ENCODE measurements at places on chromosomes 2 and 18. TPM values are rescaled to one million over a fixed set of nuclear protein-coding genes. Genes with fewer than 3 reads are reported as not detected.

DNA sequence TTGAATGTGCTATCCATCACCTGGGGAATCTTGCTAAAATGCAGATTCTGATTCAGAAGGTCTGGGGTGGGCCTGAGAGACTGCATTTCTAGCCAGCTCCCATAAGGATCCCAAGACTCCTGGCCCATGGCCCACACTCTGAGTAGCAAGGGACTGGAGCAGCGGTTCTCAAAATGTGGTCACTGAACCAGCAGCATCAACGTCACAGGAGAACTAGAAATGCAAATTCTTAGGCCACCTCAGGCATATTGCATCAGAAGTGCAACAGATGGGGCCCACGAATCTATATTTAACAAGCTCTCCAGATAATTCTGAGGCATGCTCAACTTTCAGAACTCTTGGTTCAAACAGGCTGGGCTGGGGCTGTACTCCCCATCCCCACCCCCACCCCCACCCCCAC, 74.6 kb downstream of the DHRS9 start:
- no peak overlapping the region for H3K4me3 ChIP-seq
- no peaks in the 10 kb centered on the region for H3K27me3 ChIP-seq
- no peaks in the 10 kb centered on the region for H3K36me3 ChIP-seq
- H3K27ac ChIP-seq: no peak overlapping the region
- DNase-seq: no peak
- H3K4me1 ChIP-seq: peaks cover 3% of the 10 kb centered on the region

DNA sequence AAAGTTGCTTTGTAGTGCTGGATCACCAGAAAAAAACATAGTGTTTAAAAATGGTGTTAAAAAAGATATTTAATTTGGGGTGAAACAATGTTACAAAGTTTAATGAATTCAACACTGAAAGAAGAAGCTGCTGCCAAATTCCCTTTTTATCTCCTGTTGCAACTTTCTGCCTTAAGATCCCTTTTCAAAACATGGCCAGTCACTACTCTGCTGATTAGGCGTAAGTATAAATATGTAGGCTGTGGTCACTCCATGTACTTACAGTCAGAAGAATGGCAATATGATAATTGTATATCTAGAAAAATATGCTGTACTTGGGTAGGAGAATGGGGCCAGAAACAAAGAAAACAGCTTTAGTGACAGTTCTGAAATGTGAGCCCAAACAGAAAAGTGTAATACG, 123.5 kb upstream of the ZBTB14 start:
- H3K27ac ChIP-seq: no peak overlapping the region
- DNase-seq: no peak
- no peaks in the 10 kb centered on the region for H3K4me1 ChIP-seq
- H3K36me3 ChIP-seq: no peaks in the 10 kb centered on the region

DNA sequence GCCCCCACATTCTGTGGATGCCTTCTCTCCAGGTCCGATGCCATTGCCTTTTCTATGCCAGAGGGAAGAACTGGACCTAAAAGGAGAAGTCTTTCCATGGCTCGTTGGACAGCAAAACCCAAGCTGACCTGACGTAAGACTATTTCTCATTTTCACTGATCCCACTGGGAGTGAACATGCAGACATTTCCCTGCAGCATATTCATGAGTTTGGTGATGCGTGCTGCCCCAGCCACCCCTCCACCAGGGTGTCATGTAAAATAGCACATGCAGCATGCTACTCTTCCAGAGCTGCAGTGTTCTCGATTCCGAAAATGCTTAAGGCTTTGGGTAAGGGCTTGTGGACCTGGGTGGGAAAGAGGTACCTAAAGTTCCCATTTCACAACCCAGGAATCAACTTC, 221.2 kb downstream of the UXS1 start:
- no peak overlapping the region for H3K27ac ChIP-seq
- H3K4me3 ChIP-seq: no peak overlapping the region
- peaks cover 10% of the 10 kb centered on the region for H3K4me1 ChIP-seq

DNA sequence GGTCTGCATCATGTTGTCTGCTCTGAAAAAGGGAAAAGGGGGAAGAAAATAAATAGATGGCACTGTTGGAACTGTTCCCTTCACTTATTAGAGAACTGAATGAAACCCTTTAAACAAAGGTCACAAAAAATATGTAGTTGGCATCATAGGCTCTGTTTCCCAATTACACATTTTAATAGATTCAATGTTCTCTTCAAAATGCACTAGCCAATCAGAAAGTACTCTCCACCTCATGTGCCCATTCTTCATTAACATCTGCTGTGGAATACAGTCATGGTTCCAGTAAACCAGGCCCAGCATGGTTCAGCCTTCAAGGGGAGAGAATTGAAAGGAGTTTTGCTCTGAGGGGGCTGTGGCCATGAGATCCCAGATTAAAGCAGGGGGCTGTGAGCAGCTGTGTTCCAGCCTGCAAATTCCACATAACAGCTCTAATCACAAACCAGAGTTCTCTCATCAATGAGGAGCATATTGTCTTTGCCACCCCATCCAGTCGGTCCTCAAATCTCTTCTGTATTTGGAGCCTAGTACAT, 165.9 kb upstream of the CREB1 start:
- no peaks in the 10 kb centered on the region for H3K36me3 ChIP-seq
- peaks cover 3% of the 10 kb centered on the region for H3K27me3 ChIP-seq
- no peak overlapping the region for H3K27ac ChIP-seq
- no peak for DNase-seq

DNA sequence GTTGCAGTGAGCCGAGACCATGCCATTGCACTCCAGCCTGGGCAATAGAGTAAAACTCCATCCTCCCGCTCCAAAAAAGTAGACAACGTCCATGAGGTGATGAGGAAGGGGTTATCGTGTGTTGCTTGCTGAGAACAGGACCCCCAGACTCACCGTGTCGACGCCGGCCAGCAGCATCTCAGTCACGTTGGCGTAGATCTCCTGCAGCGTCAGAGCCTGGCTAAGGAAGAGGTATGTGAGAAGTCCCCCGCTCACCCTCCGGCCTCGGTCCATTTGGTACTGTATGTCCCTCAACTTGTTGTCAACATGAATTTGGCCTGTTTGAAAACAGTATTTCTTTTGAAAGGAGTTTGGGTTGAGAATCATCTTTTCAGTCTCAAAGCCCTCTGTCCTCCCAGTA, 20.9 kb downstream of the CYP27C1 start:
- H3K4me1 ChIP-seq: peaks cover 5% of the 10 kb centered on the region
- H3K27ac ChIP-seq: no peak overlapping the region
- DNase-seq: no peak
- H3K36me3 ChIP-seq: no peaks in the 10 kb centered on the region
- H3K4me3 ChIP-seq: no peak overlapping the region

- peaks cover 56% of the 10 kb centered on the region for H3K27me3 ChIP-seq
- H3K36me3 ChIP-seq: no peaks in the 10 kb centered on the region
- H3K4me1 ChIP-seq: peaks cover 12% of the 10 kb centered on the region
- no peak overlapping the region for H3K27ac ChIP-seq
- peak overlapping the region; percentile 66 for H3K4me3 ChIP-seq
Measured at GRCh38 chr2:45168711-45169338, 159.6 kb upstream of the SIX2 start.

- no peaks in the 10 kb centered on the region for H3K27me3 ChIP-seq
- H3K4me3 ChIP-seq: peak overlapping the region; percentile 64
- H3K4me1 ChIP-seq: peaks cover 82% of the 10 kb centered on the region
Measured at GRCh38 chr2:174607989-174608865, 10.6 kb upstream of the WIPF1 start.

DNA sequence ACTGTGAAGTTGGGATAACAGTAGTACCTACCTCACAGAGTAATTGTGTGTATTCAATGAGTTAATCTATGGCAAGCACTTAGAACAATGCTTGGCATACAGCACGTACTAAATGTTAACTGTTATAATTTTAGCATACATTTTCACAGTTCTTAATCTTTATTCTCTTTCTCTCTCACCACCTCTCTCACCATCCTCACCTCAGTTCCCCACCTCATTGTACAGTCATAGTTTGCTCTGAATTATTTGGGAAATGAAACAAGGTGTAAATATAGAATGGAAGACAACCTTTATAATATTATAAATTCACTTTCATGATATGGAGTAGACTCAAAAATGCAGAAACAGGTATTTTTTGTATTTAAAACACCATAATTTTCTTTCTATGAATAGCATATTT, 40.0 kb upstream of the DNAH7 start:
- H3K27ac ChIP-seq: peak overlapping the region; percentile 6
- no peak overlapping the region for H3K4me3 ChIP-seq
- H3K4me1 ChIP-seq: peaks cover 55% of the 10 kb centered on the region
- no peaks in the 10 kb centered on the region for H3K27me3 ChIP-seq

- no peaks in the 10 kb centered on the region for H3K4me1 ChIP-seq
- no peak for DNase-seq
- no peak overlapping the region for H3K27ac ChIP-seq
- peaks cover 3% of the 10 kb centered on the region for H3K27me3 ChIP-seq
- H3K4me3 ChIP-seq: no peak overlapping the region
Measured at GRCh38 chr2:207805566-207806226, 36.0 kb upstream of the FZD5 start.

DNA sequence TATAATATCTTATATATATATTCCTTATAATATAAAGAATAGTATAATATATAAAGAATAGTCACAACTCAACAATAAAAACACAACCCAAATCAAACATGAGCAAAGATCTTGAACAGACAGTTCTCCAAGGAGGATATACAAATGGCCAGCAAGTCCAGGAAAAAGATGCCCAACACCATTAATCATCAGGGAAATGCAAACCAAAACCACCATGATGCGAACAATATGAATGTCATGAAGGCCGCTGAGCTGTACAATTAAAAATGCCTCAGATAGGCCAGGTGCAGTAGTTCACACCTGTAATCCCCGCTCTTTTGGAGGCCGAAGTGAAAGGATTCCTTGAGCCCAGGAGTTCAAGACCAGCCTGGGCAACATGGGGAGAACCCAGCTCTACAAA, 58.9 kb downstream of the SLC35F5 start:
- no peaks in the 10 kb centered on the region for H3K27me3 ChIP-seq
- H3K4me3 ChIP-seq: no peak overlapping the region
- no peak for DNase-seq
- H3K27ac ChIP-seq: no peak overlapping the region
- peaks cover 61% of the 10 kb centered on the region for H3K4me1 ChIP-seq
- H3K36me3 ChIP-seq: no peaks in the 10 kb centered on the region

GRCh38 chr2:190636361-190636760, 12.5 kb upstream of the NAB1 start:
- H3K4me3 ChIP-seq: no peak overlapping the region
- DNase-seq: no peak
- no peaks in the 10 kb centered on the region for H3K27me3 ChIP-seq

- H3K4me3 ChIP-seq: peak overlapping the region; percentile 88
- H3K27me3 ChIP-seq: peaks cover 2% of the 10 kb centered on the region
- peak overlapping the region; percentile 72 for H3K27ac ChIP-seq
- peaks cover 16% of the 10 kb centered on the region for H3K4me1 ChIP-seq
- peaks cover 4% of the 10 kb centered on the region for H3K36me3 ChIP-seq
- DNase-seq: peak; percentile 23
Measured at GRCh38 chr2:20447437-20448245, 767 bp downstream of the RHOB start.

- H3K36me3 ChIP-seq: no peaks in the 10 kb centered on the region
- no peak overlapping the region for H3K4me3 ChIP-seq
- H3K4me1 ChIP-seq: no peaks in the 10 kb centered on the region
- H3K27ac ChIP-seq: no peak overlapping the region
Measured at GRCh38 chr2:235508371-235509160, 14.7 kb downstream of the AGAP1 start.

DNA sequence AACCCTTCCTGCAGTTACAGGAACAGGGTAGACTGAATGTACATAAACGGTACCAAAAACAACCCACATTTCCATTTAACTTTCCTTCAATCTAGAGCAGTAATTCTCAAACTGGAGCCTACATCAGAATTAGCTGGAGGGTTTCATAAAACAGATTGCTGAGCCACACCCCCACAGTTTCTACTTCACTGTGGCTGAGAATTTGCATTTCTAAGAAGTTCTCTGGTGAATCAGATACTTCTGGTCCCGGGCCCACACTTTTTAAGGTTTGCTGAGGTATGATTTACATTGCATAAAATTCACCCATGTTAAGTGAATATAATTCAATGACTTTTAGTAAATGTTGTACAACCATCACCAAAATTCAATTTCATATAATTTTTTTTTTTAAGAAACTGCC, 113.7 kb downstream of the SRBD1 start:
- H3K36me3 ChIP-seq: peaks cover 14% of the 10 kb centered on the region
- H3K4me3 ChIP-seq: no peak overlapping the region
- DNase-seq: no peak
- no peaks in the 10 kb centered on the region for H3K27me3 ChIP-seq
- H3K27ac ChIP-seq: no peak overlapping the region

DNA sequence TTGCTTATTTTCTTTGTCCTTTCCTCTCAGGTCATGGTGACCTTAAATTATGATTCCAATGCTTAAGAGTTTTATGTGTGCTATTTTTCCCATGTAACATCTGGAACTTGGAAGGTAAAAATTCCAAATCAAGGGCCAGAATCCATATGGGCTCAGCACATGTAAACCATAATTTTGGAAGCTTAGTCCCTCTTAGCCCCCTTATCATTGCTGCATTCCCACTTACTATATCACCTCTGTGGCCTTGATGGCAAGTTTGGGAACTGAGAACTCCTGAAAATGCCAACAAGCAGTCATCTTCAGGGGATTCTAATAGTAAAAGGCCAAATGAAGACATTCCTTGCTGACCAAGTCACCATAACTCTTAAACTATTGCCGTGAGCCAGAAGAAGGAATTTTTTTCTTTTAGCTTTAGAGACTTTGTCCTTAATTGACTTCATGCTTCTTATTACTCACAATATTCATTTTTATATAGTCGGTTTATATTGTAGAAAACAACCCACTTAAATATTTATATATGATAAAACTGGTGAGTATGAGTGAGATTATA, 251.4 kb downstream of the SLC8A1 start:
- no peak for DNase-seq
- H3K4me1 ChIP-seq: no peaks in the 10 kb centered on the region
- H3K27me3 ChIP-seq: no peaks in the 10 kb centered on the region
- H3K4me3 ChIP-seq: no peak overlapping the region
- no peaks in the 10 kb centered on the region for H3K36me3 ChIP-seq

GRCh38 chr2:95270541-95271081, 3.6 kb upstream of the PROM2 start:
- H3K4me3 ChIP-seq: no peak overlapping the region
- no peaks in the 10 kb centered on the region for H3K27me3 ChIP-seq
- DNase-seq: peak; percentile 7
- no peaks in the 10 kb centered on the region for H3K36me3 ChIP-seq
- no peaks in the 10 kb centered on the region for H3K4me1 ChIP-seq

DNA sequence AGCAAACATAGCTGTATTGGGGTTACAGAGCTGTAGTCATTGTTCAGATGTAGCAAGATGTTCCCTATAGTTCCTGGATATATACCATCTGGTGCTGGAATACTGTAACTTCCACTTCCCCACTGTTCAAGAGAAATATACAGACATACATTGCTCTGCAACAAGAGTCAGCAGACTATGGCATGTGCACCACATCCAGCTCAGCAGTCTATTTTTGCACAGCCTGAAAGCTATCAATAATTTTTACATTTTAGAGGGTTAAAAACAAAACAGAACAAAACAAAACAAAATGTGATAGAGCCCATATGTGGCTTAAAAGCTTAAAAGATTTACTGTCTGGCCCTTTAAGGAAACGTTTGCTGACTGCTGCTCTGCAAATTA, 31.8 kb upstream of the VIT start:
- DNase-seq: no peak
- no peak overlapping the region for H3K4me3 ChIP-seq
- no peaks in the 10 kb centered on the region for H3K4me1 ChIP-seq
- no peak overlapping the region for H3K27ac ChIP-seq
- no peaks in the 10 kb centered on the region for H3K36me3 ChIP-seq

The FBLN7 gene
- total RNA-seq: 0.71 TPM

The SETBP1 gene
- total RNA-seq: 72.8 TPM

The MXD1 gene
- 10.9 TPM for total RNA-seq

The HNRNPLL gene
- 8.8 TPM for total RNA-seq

The DPP10 gene
- not detected for total RNA-seq

The PDE1A gene
- not detected for total RNA-seq

The TSPYL6 gene
- not detected for total RNA-seq

The ALPG gene
- total RNA-seq: not detected

The C2orf74 gene
- total RNA-seq: 6.0 TPM

The CNDP1 gene
- 0.33 TPM for total RNA-seq

The SPOPL gene
- 36.9 TPM for total RNA-seq

The RAB3GAP1 gene
- 51.0 TPM for total RNA-seq

The CRYGC gene
- not detected for total RNA-seq
